Vagina (tissue), 2 donors: ENCODE measurements at places on chromosomes 5 and 9.
A peak's percentile ranks its signal among the peaks of the same experiment; 100 is the strongest.

DNA sequence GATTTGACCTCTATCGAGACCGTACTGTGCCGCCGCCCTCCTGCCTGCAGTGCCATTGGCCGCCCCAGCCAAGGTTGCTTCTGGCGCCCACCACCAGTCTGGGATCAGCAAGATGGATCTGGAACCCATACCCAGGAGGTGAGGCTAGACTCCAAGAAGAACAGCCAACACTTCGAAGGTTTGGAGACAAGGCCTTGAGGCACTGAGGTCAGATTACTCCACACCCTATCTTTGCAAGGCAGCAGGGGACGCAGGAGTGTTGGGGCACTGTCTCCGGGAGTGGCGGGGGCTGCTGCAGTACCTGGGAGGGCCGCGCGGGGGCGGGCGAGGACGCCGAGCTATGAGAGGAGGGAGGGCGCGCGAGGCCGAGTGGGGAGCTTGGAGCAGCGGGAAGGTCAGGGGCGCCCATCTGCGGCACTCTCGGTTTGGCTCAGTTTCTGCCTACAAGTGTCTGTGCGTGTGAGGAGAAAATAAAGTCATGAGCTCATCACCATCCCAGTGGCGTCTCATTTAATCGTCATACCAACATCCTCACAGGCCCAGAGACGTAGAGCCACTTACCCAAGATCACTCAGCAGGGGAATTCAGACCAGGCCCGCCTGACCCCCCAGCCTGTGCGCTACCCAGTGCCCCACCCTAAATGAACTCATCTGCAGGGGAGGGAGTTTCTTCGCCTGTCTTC lies 20.5 kb upstream of the PSD2 start:
- H3K4me1 ChIP-seq, result no peaks in the 10 kb centered on the region
- no peaks in the 10 kb centered on the region for H3K27me3 ChIP-seq
- H3K4me3 ChIP-seq, result no peak overlapping the region

DNA sequence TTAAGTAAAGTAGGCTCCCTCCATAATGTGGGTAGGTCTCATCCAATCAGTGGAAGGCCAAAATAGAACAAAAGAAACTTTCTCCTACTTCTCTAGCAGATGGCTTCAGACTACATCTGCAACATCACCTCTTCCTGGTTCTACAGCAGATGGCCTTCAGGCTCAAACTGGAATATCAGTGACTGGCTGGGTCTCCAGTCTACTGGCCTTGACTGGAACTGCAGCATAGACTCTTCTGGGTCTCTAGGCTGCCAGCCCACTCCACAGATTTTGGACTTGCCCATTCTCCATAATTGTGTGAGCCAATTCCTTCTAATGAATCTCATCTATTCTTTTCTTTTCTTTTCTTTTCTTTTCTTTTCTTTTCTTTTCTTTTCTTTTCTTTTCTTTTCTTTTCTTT lies 64.8 kb downstream of the ACER2 start:
- H3K36me3 ChIP-seq, result no peaks in the 10 kb centered on the region
- H3K27me3 ChIP-seq, result no peaks in the 10 kb centered on the region
- no peak overlapping the region for H3K27ac ChIP-seq
- no peak for DNase-seq

DNA sequence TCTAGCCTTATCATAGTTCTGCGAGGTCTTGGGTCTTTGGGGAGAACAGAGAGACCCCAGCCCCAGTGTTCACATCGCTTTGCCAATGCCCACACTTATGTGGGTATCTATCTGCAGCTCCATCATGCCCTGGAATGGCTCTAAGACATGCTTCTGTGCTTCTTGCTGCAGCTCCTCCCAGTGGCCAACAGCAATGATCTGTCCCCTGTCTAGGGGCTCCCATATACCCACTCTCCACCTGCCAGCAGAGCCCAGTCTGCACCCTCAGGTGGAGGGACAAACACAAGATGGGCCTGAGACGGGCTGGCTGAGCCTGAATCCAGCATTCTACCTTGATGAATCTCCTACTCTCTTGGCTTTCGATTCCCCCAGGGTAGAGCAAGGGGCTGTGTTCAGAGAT lies 14.6 kb upstream of the DAP start:
- no peak overlapping the region for H3K4me3 ChIP-seq
- no peaks in the 10 kb centered on the region for H3K36me3 ChIP-seq
- no peak for DNase-seq
- no peaks in the 10 kb centered on the region for H3K27me3 ChIP-seq
- H3K4me1 ChIP-seq, result no peaks in the 10 kb centered on the region

DNA sequence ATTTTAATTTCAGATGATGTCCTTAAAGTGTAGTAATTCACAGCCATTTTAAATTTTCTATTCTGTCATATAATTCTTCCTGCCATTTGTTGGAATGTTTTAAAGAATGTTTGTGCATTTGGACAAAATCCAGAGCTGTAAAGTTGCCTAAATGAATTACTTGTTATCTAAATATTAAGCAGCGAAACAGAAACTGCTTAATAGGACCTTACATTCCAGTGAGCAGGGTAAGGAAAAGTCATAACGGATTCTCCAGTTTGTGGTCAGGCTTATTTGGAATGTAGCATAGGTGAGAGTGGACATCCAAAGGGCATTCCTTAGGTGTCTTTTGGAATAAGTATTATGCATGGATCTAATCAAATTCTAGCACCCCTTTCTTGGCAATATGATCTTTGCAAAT lies 410.4 kb upstream of the PTPRD start:
- H3K4me1 ChIP-seq, result no peaks in the 10 kb centered on the region
- H3K27me3 ChIP-seq, result no peaks in the 10 kb centered on the region
- DNase-seq, result no peak

GRCh38 chr5:32027717-32028458 lies 146.2 kb downstream of the GOLPH3 start:
- peak overlapping the region; percentile 31 for H3K27ac ChIP-seq
- H3K36me3 ChIP-seq, result no peaks in the 10 kb centered on the region
- no peaks in the 10 kb centered on the region for H3K27me3 ChIP-seq
- H3K4me1 ChIP-seq, result peaks cover 42% of the 10 kb centered on the region
- no peak overlapping the region for H3K4me3 ChIP-seq
- DNase-seq, result no peak

DNA sequence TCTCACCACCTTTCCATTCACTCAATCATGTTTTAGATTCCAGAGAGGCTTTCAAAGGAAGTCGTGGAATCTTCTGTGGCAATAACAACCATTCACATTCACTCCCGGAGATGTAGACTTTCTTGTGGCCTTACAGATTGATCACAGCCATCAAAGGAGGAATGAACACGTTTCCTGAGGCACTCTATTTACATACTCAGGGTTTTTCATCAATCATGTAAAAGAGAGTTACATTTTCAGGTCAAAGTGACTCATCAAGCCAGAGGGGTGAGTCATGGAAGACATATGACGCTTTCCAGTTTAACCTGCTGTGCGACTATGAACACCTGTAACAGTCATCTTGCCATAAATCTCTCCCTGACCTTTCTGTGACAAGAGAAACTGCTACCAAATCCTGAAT lies 39.3 kb upstream of the RAD23B start:
- H3K4me3 ChIP-seq, result no peak overlapping the region
- no peaks in the 10 kb centered on the region for H3K4me1 ChIP-seq
- no peak overlapping the region for H3K27ac ChIP-seq
- no peaks in the 10 kb centered on the region for H3K36me3 ChIP-seq
- DNase-seq, result no peak

- H3K27me3 ChIP-seq, result no peaks in the 10 kb centered on the region
- H3K36me3 ChIP-seq, result no peaks in the 10 kb centered on the region
- H3K27ac ChIP-seq, result peak overlapping the region; percentile 33
Measured at GRCh38 chr5:158175934-158176481, 317.1 kb upstream of the CLINT1 start.

DNA sequence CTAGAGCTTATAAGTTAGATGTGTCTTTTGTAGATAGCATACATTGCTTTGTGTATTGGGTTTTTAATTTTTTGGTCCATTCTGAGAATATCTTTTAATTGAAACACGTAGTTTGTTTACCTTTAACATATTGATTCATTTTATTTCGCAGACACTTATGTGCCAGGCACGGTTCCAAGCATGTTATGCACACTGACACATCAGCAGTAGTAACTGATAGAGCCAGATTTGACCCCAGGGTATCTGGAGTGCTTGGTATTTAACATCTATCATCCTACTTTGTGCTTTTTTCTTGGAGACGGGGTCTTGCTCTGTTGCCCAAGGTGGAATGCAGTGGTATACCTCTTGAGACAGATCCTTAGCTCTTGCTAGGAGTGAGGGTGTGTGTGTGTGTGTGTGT lies 71.9 kb downstream of the USP20 start:
- no peak overlapping the region for H3K4me3 ChIP-seq
- peaks cover 26% of the 10 kb centered on the region for H3K36me3 ChIP-seq
- no peaks in the 10 kb centered on the region for H3K4me1 ChIP-seq
- DNase-seq, result no peak
- no peak overlapping the region for H3K27ac ChIP-seq
- no peaks in the 10 kb centered on the region for H3K27me3 ChIP-seq

GRCh38 chr9:129838707-129839259 lies 3.5 kb downstream of the USP20 start:
- no peak overlapping the region for H3K27ac ChIP-seq
- no peaks in the 10 kb centered on the region for H3K36me3 ChIP-seq
- H3K4me3 ChIP-seq, result no peak overlapping the region
- no peak for DNase-seq
- peaks cover 53% of the 10 kb centered on the region for H3K4me1 ChIP-seq

DNA sequence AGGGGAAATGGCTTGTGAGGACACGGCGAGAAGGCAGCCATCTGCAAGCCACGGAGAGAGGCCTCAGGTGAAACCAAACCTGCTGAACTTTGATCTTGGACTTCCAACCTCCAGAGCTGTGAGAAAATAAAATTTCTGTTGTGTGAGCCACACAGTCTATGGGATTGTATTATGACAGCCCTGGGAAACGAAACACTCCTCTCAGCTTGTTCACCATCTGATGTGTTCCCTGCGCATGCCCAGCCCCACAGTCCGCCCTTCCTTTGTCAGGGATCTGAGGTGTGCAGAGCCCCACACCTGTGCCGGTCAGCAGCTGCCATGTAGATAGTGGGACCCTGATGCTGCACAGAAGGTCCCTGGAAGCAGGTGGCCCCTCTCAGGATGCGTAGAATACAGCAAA lies 34.1 kb downstream of the PLPP7 start:
- no peak overlapping the region for H3K27ac ChIP-seq
- H3K36me3 ChIP-seq, result no peaks in the 10 kb centered on the region
- no peak overlapping the region for H3K4me3 ChIP-seq
- no peak for DNase-seq
- H3K4me1 ChIP-seq, result no peaks in the 10 kb centered on the region
- H3K27me3 ChIP-seq, result no peaks in the 10 kb centered on the region

- no peak overlapping the region for H3K4me3 ChIP-seq
- no peaks in the 10 kb centered on the region for H3K4me1 ChIP-seq
- no peak for DNase-seq
- no peaks in the 10 kb centered on the region for H3K36me3 ChIP-seq
- no peaks in the 10 kb centered on the region for H3K27me3 ChIP-seq
Measured at GRCh38 chr5:31445041-31445600, 86.8 kb downstream of the DROSHA start.

DNA sequence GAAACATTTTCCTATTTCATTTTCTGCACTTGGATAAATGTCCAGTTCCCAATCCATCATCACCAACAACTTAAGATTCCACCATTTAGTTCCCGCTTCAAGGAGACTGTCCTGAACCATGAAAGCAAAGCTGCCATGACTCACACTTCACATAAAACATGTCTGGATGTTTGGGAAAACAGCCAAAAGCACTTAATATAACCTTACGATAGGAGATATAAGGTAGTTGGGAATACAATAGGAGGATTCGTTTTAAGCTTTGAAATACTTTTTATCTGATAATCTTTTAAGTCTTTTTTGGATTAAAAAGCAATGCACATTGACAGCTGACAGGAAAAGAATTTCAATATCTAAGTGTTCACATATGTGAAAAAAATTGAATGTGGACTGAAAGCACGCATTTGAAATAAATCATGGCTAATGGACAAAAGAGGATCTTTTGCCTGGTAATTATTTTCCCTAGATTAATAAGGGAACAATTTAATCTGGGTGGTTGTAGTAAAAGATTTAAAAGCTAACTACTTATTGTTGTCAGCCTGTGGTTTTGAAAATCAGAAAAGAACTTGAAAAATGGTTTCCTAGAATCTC lies 17.3 kb upstream of the TGFBI start:
- no peak for DNase-seq
- H3K4me3 ChIP-seq, result no peak overlapping the region
- peaks cover 26% of the 10 kb centered on the region for H3K4me1 ChIP-seq
